ENCODE measurements at places on chromosomes 13 and 19.

DNA sequence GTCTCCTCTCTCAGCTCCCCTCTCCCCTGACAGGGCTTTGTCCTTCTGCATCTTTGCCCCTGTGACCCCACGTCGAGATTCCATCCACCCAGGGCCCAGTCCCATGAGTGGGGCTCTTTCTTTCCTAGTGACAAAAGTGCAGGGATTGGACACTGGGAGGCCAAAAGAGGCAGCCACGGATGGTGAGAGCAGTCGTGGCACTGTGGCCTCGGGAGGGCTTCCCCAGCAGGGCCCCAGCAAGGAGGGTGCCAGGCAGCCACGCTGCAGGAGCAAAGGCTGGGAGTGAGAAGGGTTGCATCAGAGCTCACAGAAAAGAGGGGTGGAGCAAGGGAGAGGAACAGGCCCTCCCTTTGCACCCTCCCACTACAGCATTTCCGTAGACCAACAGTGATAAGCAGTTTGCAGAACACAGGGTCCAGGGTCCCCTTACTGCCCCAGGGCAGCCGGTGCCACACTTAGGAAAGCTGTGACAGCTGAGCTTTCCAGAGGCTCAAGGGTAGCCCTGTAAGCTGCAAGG lies 4.9 kb downstream of the ZSCAN1 start:
- DNase-seq, result no peak

GRCh38 chr13:21075011-21075378 lies 13.6 kb upstream of the LATS2 start:
- no peak for DNase-seq

DNA sequence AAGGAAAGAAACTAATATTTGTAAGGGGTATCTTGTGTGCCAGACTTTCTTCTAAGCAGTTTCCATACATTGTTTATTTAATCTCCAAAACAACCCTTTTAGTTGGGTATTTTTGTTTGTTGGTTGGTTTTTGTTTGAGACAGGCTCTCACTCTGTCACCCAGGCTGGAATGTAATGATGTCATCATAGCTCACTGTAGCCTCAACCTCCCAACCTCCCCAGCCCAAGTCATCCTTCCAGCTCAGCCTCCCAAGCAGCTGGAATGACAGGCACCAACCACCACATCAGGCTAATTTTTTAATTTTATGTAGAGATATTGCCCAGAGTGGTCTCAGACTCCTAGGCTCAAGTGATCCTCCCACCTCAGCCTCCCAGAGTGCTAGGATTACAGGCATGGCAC lies 41.2 kb upstream of the LSM14A start:
- no peak for DNase-seq

- DNase-seq, result no peak
Measured at GRCh38 chr19:4066176-4066606, 508 bp downstream of the ZBTB7A start.

- no peak for DNase-seq
Measured at GRCh38 chr13:80979035-80979641, 638.2 kb upstream of the SPRY2 start.

GRCh38 chr13:110662091-110662490 lies 43.8 kb downstream of the CARS2 start:
- DNase-seq, result no peak

GRCh38 chr13:73428706-73429105 lies 369.9 kb downstream of the KLF5 start:
- DNase-seq, result no peak

DNA sequence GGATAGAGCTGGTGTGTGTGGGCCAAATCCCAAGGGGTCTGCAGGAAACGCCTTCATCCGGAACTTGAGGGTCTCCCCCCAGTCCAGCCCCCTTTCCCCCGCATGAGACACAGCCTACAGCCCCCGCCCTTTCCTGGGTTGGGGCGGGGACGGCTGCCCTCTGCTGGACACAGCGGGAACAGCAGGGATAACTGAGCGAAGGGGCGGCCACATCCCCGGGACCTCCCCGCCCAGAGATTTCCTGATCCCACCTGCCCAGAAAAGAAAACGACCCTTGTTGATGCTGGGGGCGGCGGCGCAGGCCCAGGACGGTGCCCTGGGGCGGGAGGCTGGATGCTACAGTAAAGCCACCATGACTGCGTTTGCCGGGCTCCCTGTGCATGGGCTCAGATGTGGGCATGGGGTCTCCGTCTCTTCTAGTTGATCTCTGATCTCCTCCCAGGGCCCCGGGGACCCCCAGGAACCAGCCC lies 14.2 kb downstream of the ONECUT3 start:
- DNase-seq, result peak; percentile 56

GRCh38 chr19:32471811-32472210 lies 66.2 kb downstream of the DPY19L3 start:
- no peak for DNase-seq

DNA sequence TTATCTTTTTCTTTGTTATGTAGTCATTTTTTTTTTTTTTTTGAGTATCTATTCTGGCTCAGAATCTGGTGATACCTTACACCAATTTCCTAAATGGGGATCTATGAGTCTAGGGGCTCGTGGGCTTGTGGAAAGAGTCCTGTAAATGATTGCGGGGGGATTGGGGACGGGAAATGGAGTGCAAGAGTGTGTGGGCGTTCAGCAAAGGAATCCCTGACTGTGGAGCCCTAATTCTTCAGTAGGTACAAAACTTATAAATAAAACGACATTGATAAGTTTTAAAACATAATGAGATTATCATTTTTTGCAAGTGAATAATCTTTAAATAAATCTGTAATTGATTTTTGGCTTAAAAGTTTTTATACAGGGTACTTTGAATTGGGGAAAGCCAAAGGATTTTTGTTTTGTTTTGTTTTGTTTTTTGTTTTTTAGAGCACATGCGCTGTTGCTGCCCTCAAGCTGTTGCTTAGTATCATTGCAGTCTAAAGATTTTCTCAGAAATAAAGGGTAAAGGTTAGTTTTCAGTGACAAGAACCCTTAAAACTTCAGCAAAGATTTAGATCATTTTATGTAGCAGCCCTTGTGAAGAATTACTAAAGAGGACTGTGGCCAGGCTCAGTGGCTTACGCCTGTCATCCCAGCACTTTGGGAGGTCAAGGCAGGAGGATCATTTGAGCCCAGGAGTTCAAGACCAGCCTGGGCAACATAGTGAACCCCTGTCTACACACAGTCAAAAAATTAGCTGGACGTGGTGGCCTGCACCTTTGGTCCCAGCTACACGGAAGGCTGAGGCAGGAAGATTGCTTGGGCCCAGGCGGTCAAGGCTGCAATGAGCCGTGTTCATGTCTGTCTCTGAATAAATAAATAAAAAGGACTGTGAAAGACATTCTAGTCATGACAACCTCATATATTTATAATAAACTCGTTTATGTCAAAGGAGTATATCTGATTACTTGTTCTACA lies 1.7 kb downstream of the ERCC5 start:
- DNase-seq, result no peak

DNA sequence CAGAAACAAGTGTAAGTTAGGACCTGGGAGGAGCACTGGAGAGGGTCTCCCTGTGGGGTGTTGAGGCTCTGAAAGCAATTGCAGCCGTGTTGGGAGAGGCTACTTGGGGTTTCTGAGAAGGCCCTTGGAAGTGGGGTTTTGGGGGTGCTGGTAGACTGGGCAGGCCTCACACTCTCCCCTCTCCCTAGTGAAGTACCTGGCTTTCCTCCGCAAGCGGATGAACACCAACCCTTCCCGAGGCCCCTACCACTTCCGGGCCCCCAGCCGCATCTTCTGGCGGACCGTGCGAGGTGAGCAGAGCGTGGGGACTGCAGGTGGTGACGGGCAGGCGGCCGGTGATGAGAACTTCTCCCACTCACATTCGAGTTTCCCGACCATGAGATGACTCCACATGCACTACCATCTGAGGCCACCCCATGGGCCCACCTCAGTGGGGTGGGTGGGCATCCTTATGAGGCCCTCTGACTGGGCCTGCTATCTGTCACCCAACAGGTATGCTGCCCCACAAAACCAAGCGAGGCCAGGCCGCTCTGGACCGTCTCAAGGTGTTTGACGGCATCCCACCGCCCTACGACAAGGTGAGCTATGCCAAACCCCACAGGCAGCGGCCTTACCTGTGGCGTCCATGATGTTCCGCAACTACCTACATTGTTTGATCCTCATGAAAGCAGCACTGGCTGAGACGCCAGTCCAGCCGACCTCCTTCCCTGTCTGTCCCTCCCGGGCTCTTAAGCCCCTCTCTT lies 3.0 kb downstream of the RPL13A start:
- no peak for DNase-seq

GRCh38 chr19:56315077-56315828 lies 614 bp upstream of the ZSCAN5A start:
- peak; percentile 63 for DNase-seq

DNA sequence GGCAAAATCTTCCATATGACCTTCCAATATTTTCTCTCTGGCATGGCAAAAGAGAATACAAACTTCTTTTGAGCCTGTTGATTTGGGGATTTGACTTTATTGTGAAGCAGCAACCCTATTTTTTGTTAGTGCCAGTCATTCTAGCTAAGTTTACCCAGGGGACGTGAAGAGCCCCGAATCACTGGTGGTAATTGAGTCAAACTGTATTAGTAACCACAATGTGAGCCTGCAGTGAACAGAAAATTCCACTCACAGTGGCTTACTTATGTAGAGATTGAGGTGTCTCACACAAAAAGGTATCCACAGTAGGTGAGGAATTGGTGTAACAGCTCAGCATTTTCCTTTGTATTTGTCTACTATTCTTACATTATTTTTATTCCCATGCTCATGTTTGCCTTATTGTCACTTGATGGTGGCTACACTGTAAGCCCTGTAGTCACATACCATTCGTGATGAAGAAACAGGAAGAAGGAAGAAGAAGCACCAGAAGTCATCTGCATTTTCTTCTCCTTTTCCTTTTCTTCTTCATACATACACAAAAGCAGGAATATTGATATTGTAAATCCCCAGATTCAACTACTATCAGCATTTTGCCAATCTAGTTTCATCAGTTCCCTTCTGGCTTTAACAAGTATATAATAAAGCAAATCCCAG lies 33.3 kb upstream of the MYCBP2 start:
- no peak for DNase-seq

GRCh38 chr19:40355975-40356680 lies 7.6 kb downstream of the PLD3 start:
- no peak for DNase-seq

DNA sequence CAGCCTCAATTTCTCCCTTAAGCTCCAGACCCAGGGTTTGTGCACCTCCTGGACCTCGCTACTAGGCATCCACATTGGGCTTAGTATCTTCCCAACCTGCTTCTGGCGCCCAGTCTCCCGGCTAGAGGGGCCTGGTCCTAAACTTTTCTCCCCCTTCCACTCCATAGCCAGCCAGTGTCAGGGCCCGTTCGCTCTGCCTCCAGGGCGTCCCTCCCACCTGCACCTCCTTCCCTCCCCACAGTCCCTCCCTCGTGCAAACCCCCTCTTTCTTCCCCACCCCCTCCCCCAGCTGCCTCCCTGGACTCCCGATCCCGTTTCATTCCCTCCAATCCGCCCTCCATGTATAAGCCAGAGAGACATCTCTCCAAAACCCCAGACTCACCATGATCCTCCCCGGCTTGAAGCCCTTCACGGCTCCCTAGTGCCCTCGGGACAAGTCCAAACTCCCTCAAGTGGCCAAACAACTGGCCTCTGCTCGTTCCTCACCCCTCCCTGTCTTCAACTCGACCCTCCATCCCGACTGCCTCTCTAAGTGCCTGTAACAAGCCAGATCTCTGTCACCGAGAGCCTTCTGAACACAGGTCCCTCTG lies 997 bp upstream of the SAMD4B start:
- no peak for DNase-seq

DNA sequence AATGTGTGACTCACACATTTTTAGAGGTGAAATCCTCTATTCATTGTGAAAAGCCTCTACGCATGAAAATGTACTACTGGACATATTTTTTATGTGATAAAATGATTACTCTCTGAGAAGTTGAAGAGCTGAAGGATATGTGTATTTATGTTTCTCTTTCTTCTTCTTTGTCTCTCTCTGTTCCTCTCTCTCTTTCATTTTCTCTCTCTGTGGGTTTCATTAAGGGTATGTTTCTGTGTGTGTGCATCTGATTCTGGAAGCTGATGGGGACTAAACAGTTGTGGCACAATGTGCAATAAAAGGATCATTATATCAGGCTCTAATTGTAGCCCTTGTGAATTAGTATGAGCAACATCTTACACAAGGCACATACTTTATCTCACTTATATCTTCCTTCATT lies 867.7 kb downstream of the PCDH9 start:
- DNase-seq, result no peak

- no peak for DNase-seq
Measured at GRCh38 chr13:99013951-99014350, 36.1 kb upstream of the DOCK9 start.

- DNase-seq, result no peak
Measured at GRCh38 chr19:40567040-40567749, 9.5 kb upstream of the SHKBP1 start.

DNA sequence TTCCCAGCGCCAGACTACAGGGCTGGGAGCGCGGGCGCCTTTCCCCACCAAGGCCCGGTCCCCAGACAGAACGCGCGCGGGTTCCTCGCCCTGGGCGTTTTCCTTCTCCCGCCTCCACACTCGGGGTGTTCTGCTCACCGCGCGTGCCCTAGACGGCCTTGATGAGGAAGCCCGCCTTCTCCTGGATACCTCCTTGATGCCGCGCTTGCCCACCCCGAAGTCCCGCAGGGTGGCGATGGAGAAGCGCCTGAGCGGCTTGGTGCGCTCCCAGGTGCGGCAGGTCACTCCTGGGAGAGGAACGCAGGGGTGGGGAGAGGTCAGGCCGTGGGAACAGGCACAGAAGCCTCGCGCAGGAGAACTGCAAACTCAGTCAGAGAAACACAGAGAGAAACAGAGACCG lies 34.8 kb downstream of the CYP2B6 start:
- no peak for DNase-seq

- DNase-seq, result no peak
Measured at GRCh38 chr13:47036294-47037008, 139.6 kb upstream of the HTR2A start.

GRCh38 chr19:19623383-19623782 lies 4.6 kb downstream of the LPAR2 start:
- no peak for DNase-seq
